ENCODE measurements at places on chromosomes 12 and 14.

GRCh38 chr12:89731089-89731488 lies 22.5 kb upstream of the ATP2B1 start:
- DNase-seq, result no peak

GRCh38 chr12:6540181-6540877 lies 6.0 kb downstream of the GAPDH start:
- peak; percentile 90 for DNase-seq

- DNase-seq, result no peak
Measured at GRCh38 chr14:104876251-104876699, 11.2 kb downstream of the CEP170B start.

DNA sequence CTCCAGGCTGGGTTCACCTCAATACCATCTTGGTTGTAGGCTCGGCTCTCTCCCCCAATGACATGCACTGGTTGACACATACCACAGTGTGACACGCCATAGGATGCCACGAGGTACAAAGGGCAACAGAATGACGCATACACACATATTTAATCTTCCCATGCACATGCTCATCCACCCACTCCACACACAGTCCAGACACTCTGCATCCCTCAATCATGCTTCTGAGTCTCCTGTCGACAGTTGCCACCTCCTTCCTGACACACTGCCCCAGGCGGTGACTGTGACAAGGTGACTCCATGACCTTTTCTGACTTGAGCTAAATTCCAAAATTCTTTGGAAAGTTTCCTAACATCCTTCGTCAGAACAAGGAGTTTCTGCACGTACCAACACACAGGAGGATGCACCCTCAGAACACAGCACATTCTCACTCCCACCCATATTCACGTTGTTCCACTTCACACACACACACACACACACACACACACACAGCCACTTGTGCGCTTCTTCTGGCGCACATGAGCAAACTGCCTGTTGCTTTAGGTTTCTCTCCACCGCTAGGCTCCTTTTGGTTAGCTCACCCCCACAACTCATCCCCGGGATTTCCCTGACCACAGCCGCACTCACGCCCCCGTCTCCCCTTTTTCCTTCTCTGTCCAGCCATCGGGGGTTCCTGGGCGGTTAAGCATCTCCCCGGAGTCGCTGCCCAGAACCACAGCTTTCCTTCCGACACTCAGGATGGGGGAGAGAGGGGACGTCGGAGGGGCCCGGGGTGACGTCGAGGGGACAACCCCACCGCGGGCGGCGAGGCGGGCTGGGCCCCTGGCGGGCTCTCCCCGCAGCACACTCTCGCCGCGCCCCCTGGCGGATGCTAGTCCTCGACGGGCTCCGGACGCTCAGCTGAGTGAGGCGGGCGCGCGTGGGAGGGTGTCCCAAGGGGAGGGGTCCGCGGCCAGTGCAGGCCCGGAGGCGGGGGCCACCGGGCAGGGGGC lies 536 bp upstream of the WNT1 start:
- DNase-seq, result no peak

DNA sequence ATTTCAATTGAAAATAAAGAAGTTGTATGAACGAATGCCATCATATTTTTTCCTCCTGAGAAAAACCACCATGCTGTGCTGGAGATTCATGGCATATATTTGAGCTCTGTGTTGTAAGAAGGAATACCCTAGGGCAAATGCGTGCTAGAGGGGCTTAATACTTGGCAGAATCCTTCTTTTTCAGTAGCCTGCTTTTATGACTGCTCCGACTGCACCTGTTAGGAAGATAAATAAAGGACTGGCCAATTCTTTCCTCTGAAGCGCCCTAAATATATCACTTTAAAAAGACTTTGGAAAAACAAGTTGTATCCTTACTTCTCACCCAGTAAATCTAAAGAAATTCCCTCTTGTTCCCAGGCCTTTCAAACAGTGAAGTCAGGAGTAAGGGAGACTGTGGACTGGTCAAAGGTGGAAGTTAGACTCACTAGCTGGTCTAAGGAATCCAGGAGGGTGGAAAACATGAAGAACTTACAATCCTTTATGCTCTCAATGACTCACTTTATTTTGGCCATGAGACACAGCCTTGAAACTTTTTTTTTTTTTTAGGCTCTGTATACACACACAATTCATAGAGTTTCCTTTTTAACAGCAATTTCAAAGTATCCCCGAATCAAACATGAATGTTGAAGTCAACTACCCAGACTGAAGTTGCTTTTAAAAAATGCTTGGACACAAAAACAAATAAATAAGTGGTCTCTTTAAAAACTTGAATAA lies 5.2 kb downstream of the MYBPC1 start:
- no peak for DNase-seq

DNA sequence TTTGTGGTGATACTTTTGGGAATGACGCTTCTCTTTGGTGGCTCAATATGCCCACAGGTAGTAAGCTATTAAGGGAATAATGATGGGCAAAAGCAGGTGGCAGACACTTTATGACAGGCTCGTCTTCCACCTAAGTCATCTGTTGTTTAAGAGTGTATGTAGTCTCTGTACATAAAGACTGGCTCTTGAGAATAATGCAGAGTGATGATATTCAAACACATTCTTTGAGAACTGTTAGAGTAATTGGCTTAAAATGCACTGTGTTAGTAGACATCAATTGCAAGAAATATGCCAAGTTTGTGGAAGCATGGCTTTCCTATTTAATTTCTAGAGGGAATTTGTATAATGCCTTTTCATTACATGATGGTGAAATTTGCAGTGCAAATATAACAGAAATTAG lies 694.8 kb upstream of the MIS18BP1 start:
- no peak for DNase-seq

- peak; percentile 7 for DNase-seq
Measured at GRCh38 chr14:50085570-50086320, 30.6 kb downstream of the VCPKMT start.

GRCh38 chr12:38956337-38956736 lies 50.9 kb upstream of the CPNE8 start:
- no peak for DNase-seq

- no peak for DNase-seq
Measured at GRCh38 chr14:51041108-51041531, 53.8 kb downstream of the TRIM9 start.

- no peak for DNase-seq
Measured at GRCh38 chr12:117226505-117226904, 36.2 kb upstream of the FBXO21 start.

- DNase-seq, result no peak
Measured at GRCh38 chr14:33652566-33653307, 298.1 kb downstream of the EGLN3 start.

DNA sequence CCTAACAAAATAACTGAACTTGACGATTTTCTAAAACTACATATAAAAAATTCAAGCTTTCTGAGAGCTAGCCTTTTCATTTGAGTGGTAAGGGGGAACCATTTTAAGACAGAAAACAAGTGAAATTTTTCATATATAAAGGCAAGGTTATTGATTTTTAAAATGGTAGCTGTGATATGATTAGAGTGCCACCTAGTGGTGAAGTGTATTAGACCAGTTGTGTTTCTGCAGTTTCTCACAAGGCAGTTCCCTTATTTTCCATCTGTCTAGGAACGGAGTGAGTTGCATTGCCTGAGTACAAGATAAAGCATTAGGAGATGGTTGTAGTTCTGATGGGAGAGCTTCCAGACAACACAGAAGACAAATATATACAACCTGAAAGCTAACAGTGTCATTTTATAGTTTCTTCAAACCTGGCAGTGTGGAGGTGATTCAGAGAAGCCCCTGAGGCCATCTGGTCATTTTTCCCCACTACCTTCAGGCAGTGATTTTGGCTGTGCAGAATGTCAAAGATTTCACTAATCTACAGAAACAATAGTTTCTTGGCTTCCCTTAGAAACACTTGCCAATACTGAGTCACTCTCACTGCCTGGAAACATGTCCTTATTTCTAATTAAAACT lies 180.8 kb downstream of the C12orf50 start:
- peak; percentile 59 for DNase-seq

- DNase-seq, result peak; percentile 26
Measured at GRCh38 chr12:32305163-32305562, 94.2 kb upstream of the FGD4 start.

DNA sequence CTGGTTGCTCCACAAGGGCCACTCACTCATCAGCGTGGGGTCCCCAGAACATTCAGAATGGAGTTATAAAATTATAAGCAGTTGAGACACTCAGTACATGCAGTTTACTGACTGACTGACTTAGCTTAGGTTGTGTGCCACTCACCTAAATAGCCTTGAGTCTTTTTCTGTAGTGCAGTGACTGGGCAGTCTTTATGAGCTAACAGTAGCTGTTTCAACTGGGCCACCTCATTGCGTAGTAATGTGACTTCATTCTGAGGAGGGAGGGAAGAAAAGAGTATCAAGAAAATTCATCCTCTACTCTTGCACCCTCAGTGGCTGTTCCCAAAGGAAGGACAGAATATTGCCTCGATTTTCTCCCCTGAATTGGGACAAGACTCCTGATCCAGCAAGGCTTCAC lies 15.8 kb upstream of the NPFF start:
- DNase-seq, result no peak

- no peak for DNase-seq
Measured at GRCh38 chr12:113097716-113098440, 37.7 kb downstream of the RASAL1 start.

DNA sequence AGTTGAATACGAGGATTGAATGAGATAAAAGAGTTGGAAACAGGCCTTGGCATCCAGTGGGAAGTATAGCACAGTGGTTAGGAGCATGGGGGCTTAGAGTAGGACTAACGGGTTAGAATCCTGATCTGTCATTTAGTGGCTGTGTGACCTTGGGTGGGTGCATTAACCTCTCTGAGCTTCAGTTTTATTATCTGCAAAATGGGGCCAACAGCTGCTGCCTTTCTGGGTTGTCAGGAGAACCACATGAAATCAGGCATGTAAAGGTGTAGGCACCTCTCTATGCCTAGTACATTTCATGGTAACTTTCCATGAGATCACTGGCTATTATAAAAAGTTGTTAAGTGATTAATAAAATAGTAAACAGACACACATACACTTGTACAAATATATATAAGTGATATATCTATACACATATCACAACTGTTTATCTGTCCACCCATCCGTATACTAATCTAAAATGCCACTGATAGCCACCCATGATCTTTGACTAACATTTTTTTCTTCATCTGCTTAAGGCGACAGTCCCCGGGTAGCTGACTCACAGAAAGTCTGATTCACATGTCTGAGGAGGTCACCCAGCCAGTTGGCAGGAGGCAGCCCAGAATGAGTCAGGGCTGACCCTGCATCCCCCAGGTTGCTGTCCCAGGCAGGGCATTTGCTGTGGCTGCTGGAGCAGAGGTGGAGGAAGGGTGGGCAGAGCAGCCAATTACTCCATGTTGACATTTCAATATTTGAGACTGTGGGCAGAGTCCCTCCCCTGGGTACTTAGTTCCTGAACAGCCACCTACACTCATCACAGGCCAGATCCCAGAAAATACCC lies 125.6 kb upstream of the NOS1 start:
- DNase-seq, result no peak

DNA sequence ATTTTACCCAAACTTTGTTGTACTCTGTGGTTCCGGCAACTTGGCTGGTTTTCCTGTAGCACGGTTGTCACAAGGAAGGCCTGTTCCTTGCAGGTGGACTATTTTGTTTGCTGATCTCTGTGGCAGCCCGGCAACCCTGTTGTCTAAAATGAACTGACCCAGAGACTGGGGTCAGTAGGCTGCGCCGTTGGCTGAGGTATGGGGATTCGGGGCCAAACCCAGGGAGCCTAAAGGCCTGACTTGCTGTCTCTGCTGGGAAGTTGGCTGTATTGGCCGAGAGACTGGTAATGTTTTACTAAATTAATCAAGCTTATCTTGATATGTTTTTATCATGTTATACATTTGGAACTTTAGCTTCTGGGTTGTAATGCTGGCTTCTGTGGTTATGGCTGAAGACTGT lies 13.8 kb downstream of the SMIM41 start:
- no peak for DNase-seq

DNA sequence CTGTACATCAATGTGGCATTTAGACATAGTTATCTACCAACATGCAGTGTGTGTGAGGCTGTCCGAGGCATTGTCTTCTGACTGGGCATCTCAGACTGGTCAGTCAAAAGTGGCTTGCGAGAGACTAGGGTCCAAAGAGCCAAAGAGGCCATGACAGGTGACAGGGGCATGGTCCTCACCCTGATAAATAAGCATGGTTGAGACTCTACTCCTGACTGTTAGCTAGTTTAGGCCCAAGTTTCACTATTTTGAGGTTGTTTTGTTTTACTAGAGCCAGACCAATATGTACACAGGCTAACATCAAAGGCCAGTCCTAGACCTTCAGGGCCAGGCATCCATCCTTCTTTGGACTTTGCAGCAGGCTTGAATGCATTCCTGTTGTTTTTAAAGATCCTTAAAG lies 76.9 kb upstream of the SRSF5 start:
- DNase-seq, result no peak

DNA sequence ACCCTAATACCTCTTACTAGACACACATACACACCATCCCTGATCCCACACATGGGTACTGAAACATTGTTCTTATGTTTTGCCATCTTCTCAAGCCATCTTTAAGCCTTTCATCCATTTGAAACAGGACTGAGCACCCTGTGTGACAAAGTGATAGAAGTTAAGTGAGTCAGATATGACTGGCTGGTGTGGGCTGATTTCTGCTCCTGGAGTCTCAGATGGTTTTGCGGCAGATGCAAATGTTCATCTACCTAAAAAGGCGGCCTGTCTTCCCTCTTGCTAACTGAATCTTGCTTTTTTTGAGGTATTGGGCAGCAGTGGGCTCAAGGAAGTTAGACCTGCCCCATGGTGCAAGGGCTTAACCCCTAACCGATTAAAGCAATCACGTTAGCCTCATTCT lies 30.4 kb upstream of the PKP2 start:
- DNase-seq, result no peak

- no peak for DNase-seq
Measured at GRCh38 chr12:129304529-129304928, 451.3 kb downstream of the GLT1D1 start.

DNA sequence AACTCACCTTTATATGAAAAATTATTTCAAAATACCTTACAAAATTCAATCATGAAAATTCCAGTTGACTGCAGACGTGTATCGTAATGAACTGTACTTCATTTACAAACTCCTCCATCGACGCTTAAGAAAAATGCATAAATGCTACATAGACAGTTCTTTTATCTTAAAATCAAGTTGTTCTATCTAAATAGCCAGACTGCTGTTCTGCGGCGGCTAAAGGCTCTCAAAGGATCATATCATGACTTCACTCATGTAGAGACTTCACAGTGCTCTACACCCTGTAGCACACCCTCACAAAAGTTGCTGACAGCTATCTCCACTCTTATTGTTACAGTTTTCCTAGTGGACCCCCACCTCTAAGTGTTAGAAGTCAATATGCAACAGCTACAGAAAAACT lies 5.2 kb downstream of the KRAS start:
- DNase-seq, result no peak

GRCh38 chr14:22263961-22264360 lies 325.1 kb downstream of the DAD1 start:
- DNase-seq, result no peak

- no peak for DNase-seq
Measured at GRCh38 chr14:63245893-63246292, 41.6 kb downstream of the RHOJ start.

- no peak for DNase-seq
Measured at GRCh38 chr14:85390236-85390635, 139.7 kb upstream of the FLRT2 start.

- no peak for DNase-seq
Measured at GRCh38 chr14:50667684-50667995, 466 bp downstream of the SAV1 start.
